ENCODE measurements at places on chromosomes 4 and X.

DNA sequence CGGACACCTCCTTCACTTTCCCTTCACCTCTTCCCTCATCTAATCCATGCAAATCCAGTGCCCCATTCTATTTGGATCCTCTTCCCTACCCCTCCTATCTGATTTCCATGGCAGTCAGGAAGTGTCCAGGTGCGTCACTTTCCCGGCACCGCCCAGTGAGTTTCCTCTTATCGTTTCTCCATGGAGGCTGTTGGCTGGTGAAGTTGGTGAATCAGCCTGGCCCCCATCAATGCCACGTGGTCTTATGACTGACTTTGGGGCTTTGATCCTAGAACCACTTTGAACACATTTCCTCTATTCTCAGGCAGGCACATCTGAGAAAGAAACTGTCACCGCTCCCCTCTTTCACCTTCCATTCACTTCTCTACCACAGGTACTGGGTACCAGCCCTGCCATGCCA, 137.8 kb downstream of the CEP135 start:
- no peak for DNase-seq

DNA sequence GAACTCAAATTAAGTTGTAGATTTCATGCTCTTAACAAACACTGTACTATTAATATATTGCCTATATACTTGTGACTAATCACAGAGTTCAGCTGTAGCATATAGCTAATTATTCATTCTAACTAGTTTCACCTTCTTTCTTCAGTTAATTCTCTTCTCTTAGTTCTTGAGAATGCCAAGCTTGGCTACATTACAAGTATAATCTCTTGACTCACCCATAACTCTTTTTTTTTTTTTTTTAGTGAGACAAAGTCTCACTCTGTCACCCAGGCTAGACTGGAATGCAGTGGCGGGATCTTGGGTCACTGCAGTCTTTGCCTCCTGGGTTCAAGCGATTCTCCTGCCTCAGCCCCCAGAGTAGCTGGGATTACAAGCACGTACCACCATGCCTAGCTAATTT, 5.4 kb downstream of the KLHL5 start:
- no peak for DNase-seq

- no peak for DNase-seq
Measured at GRCh38 chrX:101478366-101478765, 6.9 kb upstream of the ARMCX4 start.

DNA sequence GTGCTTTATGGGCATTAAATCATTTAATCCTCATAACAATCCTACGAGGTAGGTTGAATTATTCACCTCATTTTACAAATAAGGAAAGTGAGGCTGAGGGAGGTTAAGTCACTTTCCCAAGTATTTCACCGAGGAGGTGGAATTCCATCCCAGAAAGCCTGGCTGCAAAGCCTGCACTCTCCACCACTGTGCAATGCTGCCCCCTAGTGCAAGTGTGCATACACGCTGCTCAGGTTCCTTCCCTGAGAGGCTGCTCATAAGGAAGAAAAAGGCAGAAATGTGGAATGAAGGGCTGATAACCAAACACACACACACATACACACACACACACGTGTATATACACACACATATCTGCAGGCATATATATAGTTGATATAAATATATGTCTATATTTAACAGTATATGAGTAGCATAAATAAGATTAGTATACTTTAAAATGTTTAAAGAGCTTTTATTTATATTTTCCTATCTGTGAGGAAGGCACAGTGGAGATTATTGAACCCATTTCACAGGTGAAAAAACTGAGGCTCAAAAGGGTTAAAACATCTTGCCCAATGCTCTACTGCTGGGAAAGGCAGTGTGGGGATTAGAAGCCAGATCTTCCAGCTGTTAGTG, 714.5 kb upstream of the TENM3 start:
- peak; percentile 14 for DNase-seq

- no peak for DNase-seq
Measured at GRCh38 chr4:51825341-51825740, 17.6 kb upstream of the DCUN1D4 start.

GRCh38 chr4:30808276-30808675, 88.1 kb downstream of the PCDH7 start:
- DNase-seq = no peak

- peak; percentile 5 for DNase-seq
Measured at GRCh38 chr4:107519053-107519452, 201.0 kb downstream of the PAPSS1 start.

DNA sequence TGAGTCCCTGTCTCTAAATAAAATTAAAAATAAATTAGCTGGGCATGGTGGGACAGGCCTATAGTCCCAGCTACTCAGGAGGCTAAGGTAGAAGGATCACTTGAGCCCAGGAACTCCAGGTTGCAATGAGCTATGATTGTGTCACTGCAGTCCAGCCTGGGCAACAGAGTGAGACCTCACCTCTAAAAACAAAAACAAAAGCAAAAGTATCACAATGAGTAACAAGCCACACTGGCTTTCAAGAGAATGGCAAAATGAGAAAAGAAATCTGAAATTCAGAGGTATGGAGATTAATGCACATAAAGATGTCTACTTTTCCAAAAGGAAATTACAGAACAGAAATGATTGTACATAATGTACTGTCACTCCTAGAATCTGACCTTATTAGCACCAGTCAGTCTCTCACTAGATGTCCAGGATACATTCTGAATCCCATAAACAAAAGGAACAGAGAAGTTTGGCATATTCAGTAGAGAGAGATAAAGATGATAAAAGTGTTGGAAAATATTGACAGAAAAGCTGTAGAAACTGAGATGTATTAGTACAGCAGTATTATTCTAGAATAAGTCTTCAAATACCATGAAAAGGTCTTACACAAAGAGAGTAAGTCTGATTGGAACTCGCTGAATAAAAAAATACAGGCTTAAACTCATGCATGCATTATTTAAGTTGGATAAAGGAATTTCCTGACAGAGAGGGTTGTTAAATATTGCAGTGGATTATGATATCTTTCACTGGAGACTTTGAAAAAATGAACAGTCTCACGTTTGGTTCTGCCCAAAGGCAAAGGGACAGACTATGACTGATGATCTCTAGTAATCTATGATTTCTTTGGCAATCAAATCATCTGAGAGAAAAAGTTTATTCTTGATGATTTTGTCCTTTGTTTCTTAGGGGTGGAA, 102.5 kb downstream of the SH3RF1 start:
- no peak for DNase-seq

GRCh38 chr4:111807576-111807975, 337.7 kb upstream of the FAM241A start:
- DNase-seq = no peak

GRCh38 chrX:133846311-133846710, 139.1 kb downstream of the GPC3 start:
- DNase-seq = no peak

GRCh38 chr4:149897783-149898182, 82.1 kb upstream of the IQCM start:
- DNase-seq = no peak

DNA sequence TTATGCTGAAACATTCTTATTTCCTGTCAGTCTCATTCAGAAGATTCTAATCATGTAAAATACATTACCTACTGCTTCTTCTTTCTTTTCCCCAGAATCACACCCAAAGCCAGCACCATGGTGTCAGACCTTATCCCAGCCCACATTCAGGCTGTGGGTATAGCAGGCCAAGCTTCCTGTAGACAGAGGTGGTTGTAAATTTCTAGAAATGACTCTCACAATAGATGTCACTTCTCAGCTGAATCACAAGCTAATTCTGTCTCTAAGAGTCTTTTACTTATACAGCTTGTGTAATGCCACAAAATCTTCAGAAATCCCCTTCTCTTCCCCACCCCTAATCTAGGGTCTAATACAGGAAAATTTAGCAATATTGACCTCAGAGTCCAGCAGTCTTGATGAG, 239.6 kb downstream of the PARM1 start:
- no peak for DNase-seq

DNA sequence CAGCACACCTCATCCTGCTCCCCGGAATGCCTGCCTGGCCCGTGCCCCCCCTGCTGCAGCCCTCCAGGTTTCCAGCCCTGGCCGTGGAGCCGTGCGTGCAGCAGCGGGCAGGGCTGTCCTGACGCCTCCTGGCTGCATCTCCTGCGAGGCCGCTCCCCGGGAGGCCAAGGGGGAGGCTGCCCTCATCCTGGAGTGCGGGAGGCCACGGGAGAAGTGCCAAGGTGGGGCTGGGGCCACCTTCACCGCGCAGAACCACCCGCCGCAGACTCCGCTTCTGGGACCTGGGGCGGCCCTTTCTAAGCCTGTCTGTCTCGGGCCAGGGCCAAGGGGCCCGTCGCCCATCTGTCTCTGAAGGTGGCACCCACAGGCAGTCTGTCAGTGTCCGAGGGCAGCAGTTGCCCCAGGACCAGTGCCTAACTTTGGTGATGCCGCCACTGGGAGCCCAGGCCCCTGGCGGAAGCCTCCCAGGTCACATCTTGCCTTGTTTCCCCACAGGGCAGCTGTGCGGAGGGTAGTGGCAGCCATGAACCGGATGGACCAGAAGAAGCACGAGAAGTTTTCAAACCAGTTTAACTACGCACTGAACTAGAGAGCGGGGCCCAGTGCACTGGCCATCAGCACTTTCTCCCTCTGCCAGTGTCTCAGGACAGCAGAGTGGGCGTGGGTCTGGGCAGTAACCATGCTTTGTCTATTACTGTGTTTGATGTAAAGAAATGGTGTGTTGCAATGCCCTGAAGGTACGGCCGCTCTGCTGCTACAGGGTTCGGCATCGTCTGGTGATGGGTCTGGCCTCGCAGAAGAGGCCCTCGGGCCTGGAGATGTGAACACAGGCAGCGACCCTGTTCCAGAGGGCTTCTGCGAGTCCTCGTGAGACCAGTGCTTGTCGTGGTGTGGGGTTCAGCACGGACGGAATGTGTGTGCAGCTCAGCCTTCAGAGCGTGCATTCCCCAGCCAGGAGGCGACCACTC, 20.6 kb downstream of the NKX1-1 start:
- no peak for DNase-seq

DNA sequence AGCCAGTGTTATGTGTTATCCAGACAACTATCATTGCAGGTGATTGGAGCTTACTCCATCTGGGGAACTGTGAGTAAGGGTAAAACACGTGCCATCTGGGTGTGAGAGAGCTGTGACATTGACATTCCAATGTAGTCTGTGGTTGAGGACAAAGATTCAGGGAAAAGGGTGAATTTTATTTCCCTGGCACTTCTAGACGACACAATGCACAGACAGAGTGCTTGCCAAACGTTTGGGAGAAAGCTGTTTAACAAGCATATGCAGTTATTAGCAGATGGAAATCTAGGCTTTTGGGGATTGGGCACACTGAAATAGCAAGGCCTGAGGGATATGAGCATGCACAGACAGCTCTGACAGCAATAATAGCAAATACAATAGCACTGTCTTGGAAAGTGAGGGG, 21.3 kb upstream of the CTSO start:
- DNase-seq = no peak

DNA sequence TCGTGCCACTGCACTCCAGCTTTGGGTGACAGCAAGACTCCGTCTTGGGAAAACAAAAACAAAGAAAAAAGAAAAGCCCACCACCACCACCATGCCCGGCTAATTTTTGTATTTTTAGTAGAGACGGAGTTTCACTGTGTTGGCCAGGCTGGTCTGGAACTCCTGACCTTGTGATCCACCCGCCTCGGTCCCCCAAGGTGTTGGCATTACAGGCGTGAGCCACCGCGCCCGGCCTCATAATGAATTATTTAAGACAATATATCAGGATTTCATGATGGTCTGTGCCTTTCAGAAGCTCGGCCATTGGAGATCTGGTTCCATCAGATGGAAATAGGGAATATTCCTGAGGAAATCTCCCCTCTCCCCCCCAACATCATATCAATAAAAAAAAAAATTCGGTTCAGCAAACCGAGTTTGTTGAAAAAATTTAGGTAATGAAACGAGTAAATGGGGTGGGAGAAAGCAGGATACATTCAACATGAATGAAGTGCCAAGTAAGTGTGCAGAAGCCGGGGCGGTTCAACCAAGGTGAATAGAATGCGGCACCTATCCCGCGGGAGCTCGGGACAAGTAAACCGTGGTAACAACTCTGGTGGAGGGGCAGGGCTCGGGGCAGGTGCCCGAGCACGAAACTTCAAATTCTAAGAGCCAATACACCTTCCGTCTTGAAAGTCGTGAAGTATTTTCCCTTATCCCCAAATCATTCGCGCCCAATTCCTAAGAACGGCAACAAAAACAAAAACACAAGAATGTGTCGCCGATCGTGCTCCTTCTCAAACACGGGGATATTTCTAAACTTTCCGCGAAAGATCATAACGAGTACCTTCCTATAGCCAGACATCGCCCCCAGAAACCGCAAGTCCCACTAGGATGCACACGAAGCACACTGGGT, 773 bp upstream of the TXLNG start:
- no peak for DNase-seq

GRCh38 chr4:112422644-112423043, 93.3 kb downstream of the NEUROG2 start:
- DNase-seq = no peak

DNA sequence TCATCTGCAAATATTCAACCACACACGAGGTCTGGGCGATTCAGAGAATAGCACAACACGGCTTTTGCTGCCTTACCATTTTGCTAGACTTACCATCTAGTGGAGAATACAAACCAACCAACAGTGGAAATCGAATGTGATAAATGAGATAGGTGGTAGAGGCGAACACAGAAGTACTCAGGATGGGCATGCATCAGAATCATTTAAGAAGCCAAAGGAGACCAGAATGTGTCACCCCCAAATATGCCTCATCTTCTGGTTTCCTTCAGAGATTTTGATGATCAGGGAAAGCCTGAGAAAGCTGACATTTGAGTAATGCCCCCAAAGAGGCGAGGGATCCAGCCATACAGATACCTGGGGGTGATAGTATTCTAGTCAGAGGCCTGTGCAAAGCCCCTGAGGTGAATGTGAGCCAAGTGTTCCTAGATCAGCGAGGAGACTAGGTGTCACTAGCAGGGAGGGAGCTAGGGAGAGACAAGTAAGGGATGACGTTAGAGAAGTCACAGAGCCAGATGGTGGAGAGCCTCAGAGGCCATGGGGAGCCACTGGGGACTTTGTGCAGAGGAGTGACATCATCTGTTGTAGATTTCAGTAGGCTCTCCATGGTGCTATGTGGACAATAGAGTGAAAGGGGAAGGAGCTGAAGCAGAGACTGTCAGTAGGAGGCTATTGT, 1.7 kb downstream of the MTMR1 start:
- DNase-seq = no peak

DNA sequence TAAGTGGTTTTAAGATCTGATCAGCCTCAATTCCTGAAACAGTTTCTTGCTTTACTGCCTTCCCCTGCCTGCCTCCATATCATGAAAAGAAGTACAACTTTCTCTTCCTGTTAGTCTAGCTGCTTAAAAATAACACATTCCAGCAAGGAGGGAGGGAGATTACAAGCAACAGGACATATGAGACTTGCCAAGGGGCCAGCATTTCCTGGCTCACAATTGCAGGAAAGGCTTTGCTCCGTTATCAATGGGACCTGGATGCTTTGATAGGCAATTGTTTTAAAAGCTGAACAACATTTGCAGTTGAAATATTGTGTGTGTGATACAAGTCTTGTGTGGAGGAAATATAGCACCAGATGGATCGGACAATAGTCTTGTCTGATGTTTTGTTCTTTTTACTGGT, 425.0 kb downstream of the FAT4 start:
- no peak for DNase-seq

- no peak for DNase-seq
Measured at GRCh38 chr4:80062527-80062926, 10.5 kb downstream of the ANTXR2 start.

- no peak for DNase-seq
Measured at GRCh38 chr4:123018396-123018775, 96.0 kb upstream of the NUDT6 start.

- DNase-seq = no peak
Measured at GRCh38 chr4:108881190-108881589, 118.3 kb upstream of the ETNPPL start.

Measured in AG09319 (cell line).